ENCODE measurements at places on chromosomes 16 and 17.

GRCh38 chr16:81637336-81638235 lies 141.5 kb upstream of the PLCG2 start:
- no peak for DNase-seq

- no peak for DNase-seq
These were observed 112.4 kb upstream of the NOL11 start for GRCh38 chr17:67605256-67605912.

- DNase-seq: no peak
These were observed 282.6 kb downstream of the CBLN1 start for GRCh38 chr16:48999044-48999443.

DNA sequence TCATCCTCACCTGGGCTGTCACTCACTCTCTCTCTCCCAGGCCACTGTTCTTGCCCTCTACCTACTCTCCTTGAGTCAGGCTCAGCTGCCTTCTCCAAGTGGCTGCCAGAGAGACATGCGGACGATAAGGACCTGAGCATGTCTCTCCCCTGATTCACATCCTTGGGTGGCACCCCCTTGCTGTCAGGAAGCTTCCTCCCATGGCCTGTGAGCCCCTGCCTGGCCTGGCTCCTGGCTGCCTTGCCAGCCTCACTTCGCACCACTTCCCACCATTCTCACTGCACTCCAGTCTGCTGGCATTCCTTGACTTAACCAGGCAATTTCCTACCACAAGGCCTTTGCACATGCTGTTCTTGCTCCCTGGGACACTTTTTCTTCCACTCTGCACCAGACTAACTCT lies 2.7 kb upstream of the ALDH3A1 start:
- no peak for DNase-seq

DNA sequence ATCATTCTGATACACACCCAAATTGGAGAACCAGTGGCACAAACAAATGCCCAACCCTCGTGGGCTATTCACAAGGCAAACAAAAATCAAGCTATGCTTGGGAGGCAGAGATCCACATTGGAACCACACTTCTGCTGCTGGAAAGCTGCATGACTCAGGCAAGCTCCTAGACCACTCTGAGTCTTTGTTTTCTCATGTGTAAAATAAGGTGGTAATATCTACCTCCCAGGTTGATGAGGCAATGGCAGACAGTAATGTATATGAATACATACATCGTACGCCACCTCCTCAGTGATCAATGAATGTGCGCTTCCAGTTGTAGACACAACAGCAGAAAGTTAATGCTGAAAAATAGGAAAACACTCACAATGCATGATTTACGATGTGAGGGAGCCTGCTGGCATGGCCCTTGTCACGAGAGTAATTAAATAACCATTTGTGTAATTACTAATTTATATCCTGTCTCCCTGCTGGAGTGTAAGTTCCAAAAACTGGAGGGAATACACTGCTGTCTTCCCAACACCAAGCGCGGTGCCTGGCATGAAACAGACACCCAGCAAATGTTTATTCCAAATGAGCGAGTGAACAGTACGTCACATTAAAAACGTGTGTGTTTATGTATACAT lies 69.9 kb upstream of the HSBP1 start:
- no peak for DNase-seq

GRCh38 chr16:86252596-86252995 lies 257.7 kb upstream of the FOXF1 start:
- no peak for DNase-seq

DNA sequence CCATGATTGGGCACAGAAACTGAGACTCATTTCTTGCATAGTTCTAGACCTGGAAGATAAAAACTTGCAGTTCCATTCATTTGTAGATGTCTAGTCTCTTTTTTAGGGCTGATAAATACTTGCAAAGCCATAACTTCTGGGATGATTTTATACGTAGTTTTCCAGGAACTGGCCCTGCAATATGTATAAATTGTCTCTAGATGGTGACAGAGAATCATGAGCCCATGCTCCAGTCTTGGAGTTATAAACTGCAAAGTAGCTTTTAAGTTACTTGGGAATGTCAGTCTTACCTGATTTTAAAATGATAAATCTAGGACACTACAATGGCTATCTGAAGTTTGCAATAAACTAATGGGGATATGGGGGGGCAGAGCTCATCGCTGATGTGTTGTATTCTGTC lies 3.0 kb upstream of the ADAMTS18 start:
- no peak for DNase-seq

DNA sequence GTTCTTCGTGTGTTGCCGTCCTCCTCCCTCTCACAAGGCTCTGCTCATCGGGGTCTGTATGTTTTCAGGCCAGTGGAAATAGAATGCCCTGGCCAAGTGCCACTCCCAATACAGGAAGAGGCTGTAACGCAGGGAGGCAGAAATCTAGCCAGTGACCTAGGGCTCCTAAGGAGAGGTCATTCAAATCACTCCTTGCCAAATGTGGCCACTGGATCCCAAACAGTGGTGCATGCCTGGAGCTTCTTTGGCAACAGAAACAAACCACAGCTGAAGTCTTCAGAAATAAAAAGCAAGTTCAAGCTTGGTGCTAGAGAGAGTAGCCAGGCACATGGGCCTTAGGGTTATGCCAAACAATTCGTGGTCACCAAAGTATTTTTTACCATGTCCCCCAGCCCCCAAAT lies 66.1 kb downstream of the SMG6 start:
- DNase-seq: no peak

- peak; percentile 2 for DNase-seq
These were observed 31.2 kb upstream of the TENT4B start for GRCh38 chr16:50121721-50122445.

DNA sequence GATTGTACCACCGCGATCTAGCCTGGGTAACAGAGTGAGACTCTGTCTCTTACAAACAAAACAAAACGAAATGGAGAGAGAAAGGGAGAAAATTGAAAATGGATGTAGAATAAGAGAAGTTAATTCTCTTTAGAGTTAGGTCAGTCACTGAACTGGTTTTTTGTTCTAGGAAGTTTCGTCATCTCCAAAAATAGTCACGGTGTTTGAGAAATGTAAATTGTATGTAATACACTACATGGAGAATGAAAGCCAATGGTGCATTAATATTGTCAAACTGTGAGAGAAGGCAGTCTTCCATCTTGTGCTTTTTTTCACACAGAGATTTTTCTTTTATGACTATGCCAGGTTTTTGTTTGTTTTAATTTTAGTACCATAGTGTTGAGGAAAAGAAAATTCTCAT lies 145.9 kb downstream of the BCAS3 start:
- DNase-seq: no peak

DNA sequence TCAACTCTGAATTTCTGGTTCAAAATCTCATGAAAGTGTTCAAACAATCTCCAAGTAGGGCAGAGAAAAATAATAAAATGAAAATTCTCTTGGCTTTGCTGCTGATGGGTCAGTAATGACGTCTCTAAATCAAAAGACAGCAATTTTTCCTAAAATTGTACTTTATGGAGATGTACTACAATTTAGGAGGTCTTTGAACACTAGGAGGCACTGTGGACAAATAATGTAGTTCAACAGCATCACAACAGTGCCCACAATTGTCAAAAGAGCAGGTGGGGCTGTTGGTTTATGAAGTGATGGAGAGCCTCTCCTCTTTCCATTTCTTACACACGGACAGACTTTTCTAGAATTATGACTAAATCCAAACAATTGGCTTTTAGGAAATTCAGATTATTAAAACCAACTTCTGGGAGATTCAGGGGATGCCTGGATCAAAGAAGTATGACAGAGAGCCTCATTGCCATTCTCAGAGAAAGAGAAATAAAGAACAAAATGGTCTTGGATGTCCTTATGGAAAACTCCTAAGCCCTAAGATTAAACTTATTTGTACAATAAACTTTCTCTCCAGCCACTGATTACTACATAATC lies 23.8 kb downstream of the EZH1 start:
- peak; percentile 9 for DNase-seq

- DNase-seq: peak; percentile 74
These were observed 46.3 kb downstream of the ZNF652 start for GRCh38 chr17:49315551-49316257.

DNA sequence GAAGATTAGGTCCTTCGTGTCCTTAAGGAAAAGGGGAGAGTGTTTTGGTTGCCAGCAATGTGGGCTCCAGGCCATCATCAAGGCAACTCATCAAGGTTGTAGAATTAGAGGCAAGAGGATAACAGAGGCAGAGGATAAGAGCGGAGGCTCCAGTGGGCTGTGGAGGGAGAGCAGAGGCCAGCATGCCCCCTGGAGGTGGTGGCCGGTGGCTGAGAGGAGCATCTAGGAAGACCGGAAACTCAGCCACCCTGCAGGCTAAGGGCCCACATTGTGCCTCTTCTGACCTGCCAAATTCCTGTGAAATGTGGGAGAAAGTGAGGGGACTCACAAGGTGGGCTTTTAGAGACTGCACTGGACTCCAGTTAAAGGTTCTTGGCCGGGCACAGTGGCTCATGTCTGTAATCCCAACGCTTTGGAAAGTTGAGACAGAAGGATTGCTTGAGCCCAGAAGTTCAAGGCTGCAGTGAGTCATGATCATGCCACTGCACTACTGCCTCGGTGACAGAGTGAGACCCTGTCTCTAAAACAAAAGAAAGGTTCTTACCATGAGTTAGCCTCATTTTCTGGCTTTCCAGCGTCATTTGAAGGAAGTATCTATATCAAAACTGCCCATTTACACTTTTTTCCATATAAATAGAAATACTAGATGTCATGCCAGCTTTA lies 62.7 kb upstream of the ADORA2B start:
- DNase-seq: no peak

DNA sequence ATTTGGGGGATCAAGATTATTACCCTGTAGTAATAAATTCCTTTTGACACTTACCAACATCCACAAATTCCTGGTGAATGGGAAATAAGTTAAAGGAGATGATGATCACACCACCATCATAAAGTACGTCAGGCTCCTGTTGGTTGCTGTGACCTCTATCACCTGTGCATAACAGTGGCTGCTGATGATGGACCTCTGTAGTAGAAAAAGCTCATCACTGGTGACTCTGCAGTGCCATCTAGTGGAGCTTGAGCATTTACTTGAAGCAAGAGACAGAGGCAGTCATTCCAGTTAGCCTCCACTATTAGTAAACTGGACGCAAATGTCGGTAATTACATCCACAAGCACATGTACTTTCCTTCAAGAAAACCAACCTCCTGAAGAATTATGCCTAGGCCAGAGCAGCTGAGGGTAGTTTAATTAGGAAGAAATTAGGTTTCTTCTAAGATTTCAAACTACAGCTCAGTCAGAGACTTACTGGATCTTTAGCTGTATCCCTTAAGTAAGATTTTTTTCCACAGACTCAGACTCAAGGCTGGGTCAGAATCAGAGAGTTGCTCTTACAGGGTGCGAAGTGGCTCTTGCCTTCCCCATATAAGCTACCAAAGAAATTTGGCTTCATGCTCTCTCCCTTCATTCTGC lies 39.3 kb downstream of the CYB561 start:
- peak; percentile 55 for DNase-seq

GRCh38 chr16:50309527-50310307 lies 43.4 kb downstream of the ADCY7 start:
- DNase-seq: no peak

- no peak for DNase-seq
These were observed 721 bp upstream of the WFIKKN2 start for GRCh38 chr17:50834429-50835300.

GRCh38 chr17:1915889-1916288 lies 86.1 kb downstream of the RPA1 start:
- no peak for DNase-seq

Data from activated CD4-positive, alpha-beta T cell treated with anti-CD3 and anti-CD28 coated beads, Interleukin-2, amount 50 U/mL, for 1 hour (primary cell).